ENCODE measurements at places on chromosomes 13 and 19. TPM values are rescaled to one million over a fixed set of nuclear protein-coding genes. Genes with fewer than 3 reads are reported as not detected.

DNA sequence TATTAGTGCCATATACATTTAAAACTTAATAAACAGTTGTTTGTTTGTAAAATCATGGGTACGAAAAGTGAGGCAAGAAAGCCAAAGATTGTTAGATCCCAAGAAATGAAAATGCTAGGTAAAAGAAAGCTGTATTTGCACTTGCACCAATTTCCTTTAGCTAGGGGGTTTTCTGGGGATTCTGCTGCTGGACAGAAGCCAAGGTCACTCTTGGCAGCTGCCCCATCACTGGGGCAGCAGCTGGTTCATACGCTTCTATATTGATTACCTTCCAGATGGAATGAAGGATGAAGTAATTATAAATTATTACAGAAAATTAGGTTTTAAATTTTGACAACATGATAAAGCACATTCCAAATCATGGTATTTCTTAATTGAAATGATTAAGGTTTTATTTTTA, 127.4 kb downstream of the SLITRK5 start:
- no peaks in the 10 kb centered on the region for H3K36me3 ChIP-seq
- no peak overlapping the region for H3K27ac ChIP-seq
- H3K4me3 ChIP-seq, result no peak overlapping the region
- H3K27me3 ChIP-seq, result no peaks in the 10 kb centered on the region

GRCh38 chr13:59476366-59476765, 687.4 kb downstream of the DIAPH3 start:
- no peaks in the 10 kb centered on the region for H3K4me1 ChIP-seq
- no peak overlapping the region for H3K4me3 ChIP-seq
- no peak overlapping the region for H3K27ac ChIP-seq
- H3K27me3 ChIP-seq, result no peaks in the 10 kb centered on the region
- no peak for DNase-seq

DNA sequence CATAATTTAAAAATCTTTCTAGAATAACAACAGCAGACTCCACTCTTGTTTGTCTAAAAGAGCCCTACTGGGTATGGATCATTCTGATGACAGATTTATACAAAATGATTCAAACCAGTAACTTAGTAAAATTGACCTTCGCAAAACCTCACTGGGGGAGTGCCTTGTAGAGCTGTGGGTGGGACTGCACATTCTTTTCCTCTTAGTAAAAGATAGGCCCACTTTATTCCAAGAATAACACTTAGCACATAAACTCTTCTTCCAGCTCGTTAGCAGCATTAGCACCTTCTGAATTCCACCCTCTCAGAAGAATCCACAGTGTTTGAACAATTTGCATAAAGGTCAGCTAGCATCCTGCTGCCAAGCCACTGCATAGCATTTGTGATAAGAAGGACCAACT, 106.8 kb downstream of the STOML3 start:
- DNase-seq, result no peak
- H3K27ac ChIP-seq, result no peak overlapping the region
- no peaks in the 10 kb centered on the region for H3K36me3 ChIP-seq
- no peaks in the 10 kb centered on the region for H3K4me1 ChIP-seq
- H3K4me3 ChIP-seq, result no peak overlapping the region
- no peaks in the 10 kb centered on the region for H3K27me3 ChIP-seq

Gene KLK6
- total RNA-seq, result not detected

Gene YJU2
- total RNA-seq, result 28.4 TPM

Measured in T-cell (primary cell).